ENCODE measurements at places on chromosomes 7 and 10.

DNA sequence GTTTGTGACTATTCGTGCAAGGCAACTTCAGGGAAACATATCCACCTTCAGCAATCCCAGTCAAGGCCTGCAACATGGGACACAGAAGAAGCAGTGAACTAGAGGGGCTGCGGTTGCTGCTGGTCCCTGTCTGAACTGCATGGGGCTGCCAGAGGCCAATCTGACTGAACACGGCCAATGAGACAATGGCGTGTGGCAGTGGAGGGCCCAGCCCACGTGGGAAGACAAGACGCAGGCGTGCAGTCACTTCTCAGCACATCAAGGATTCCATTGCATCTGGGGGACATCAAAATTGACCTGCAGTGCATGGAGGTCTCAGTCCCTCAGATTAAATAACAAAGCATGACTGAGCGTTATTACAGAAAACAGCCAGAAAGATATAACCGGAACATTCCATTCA lies 215.9 kb downstream of the HECW1 start:
- DNase-seq: no peak

GRCh38 chr7:5692112-5692844 lies 89.2 kb downstream of the RNF216 start:
- no peak for DNase-seq

GRCh38 chr7:50497068-50497642 lies 47.0 kb upstream of the FIGNL1 start:
- no peak for DNase-seq

- DNase-seq: no peak
Measured at GRCh38 chr7:157520249-157520648, 183.4 kb downstream of the DNAJB6 start.

DNA sequence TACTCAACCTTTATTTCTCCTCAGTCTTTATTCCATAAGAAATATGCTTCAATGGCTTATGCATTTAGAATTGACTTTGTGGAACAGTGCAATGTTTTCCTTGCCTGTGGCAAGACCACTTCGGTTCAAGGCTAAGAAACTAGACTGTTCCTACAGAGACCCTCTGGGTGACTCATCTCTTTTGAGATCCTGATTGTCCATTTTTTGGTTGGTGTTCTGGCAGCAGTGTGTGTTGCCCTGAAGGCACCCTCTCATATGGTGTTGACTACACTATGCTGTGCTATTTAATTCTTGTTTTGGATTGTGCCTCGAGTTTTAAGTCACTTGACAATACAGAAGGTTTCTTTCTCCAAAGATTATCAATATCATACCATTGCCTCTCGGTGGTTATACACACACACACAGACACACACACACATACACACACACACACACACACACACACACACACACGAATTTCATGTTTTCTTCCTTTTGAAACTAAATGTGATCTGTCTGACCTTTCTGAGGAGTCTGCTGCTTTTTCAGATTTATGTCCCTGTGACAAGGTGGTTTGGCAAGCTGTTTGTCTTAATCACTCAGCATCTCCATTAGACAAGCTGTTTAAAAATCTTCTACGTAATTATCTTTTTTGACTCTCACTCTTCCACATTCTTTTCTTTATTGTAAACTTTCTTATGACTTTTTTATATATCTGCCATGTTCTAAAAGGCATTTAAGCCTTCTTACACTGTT lies 187.2 kb downstream of the VTI1A start:
- DNase-seq: no peak

GRCh38 chr7:33901847-33902246 lies 3.5 kb upstream of the BMPER start:
- DNase-seq: no peak

DNA sequence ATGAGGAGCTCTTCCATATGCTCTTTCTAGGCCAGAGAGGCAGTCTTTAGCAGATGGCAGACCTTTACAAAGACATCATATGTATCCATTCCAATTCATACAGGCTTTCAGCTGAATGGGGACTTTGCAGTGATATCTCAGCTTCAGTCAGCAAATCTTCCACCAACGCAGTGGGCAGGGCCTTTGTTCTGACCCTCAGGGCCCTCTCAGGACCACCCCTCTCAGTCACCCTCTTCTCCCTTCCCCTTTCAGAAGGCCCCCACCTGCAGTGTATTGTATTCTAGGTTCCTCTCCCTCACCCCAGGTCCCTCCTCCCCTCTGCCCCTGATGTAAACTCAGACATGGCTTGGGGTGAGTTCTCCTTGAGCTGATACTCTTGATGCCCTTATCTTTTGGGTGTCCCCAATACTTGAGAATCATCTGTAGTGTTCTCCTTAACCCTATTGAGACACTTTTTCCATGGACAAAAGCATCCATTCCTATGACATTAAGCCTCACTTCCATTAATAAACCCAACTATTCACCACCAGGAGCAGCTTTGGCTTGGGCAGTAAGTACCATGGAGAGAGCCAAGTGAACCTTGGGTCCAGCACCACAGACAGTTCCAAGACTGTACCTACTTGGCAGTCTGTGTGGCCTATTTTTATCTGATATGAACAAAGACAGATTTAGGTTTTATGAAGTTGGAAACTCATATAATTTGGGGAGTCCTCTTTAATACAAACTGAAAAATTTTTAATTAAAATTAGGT lies 62.7 kb downstream of the ADCYAP1R1 start:
- no peak for DNase-seq

DNA sequence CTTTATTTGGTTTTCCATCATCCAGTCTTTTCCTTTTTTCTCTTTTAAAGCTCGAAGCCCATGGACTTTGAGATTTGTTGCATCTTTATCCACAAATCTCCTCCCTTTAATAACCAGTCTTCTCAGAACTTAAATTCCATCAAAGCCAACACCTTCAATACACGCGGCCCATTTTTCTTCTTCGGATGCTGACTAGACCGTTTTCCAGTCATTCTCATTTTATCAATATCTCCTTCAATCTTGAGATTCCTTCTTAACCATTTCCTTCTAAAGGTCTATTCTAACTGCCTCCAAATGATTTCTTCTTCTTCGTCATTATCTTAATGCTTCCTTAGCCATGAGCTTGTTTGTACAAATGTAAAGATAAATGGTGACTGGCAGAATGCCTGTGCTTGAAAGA lies 173.5 kb downstream of the BAMBI start:
- no peak for DNase-seq

- DNase-seq: peak; percentile 47
Measured at GRCh38 chr7:93442478-93443224, 131.9 kb downstream of the CALCR start.

DNA sequence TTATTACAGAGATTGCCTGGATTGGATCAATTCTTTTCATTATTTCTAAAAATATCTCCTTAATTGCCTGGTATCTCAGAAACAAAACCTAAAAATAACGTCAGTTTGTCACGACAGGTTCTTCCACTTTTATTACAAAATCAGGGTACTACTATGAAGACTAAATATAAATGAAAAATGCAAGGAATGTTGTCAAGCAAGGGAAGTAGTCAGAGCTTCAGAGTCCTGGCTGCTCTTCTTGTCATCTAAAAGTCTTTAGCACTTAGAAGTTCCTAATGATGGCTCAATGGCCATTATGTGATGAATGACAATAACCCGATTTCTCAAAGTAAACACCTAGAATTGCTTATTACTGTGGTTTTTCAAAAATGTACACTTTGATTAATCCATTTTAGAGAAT lies 192.2 kb downstream of the SEMA3A start:
- no peak for DNase-seq

DNA sequence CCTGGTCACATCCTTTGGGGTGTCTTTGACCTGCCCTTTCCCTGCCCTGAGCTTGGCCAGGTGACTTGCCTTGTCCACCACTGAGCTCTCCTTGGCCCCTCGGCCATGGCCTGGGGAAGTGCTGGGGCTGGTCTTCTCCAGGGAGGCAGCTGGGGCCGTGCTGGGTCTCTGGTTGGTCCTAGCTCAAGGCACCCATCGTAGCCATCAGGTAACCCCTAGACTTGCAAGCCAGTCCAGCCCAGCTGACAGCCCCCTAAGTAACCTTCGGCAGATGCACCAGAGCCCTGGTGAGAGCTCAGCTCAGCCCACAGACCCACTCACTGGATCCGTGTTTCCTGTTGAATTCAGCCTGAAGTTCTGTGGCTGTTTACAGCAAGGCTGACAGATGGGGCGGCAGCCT lies 176.2 kb upstream of the SHH start:
- DNase-seq: no peak

DNA sequence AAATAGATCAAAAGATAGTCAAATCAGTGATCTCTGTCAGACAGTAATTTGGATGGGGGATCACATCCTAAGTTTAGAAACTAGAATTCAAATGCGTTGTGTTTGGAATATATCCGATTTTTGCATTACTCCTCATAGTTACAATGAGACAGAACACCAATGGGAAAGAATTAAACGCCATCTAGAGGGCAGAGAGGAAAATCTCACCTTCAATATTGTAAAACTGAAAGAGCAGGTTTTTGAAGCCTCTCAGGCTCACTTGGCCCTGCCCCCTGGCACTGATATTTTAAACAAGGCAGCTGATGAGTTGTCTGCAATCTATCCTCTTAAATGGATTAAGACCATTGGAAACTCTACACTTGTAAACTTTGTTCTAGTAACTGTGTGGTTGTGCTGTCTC lies 17.7 kb downstream of the FRG2B start:
- DNase-seq: peak; percentile 7

- DNase-seq: no peak
Measured at GRCh38 chr10:58439632-58440364, 54.6 kb downstream of the TFAM start.

- no peak for DNase-seq
Measured at GRCh38 chr7:128236924-128237586, 4.0 kb upstream of the LEP start.

GRCh38 chr7:102119213-102119651 lies 167.4 kb upstream of the SH2B2 start:
- DNase-seq: no peak

GRCh38 chr10:5165738-5166137 lies 19.2 kb downstream of the AKR1C8 start:
- no peak for DNase-seq

GRCh38 chr10:49387071-49387470 lies 8.8 kb downstream of the DRGX start:
- DNase-seq: no peak

DNA sequence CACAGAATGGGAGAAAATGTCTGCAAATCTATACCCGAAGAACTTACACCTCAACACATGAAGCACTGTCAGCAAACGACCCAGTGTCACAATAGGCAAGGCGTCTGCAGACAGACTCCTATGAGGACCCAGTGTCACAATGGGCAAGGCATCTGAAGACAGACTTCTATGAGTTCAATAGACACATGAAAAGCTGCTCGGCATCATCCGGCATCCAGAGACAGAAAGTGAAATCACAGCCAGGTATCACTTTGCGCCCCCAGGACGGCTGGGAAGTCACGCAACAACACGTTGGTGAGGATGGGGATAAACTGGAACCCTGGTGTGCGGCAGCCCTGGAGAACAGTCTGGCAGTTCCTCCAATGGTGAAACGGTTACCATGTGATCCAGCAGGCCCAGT lies 273.2 kb downstream of the ELFN1 start:
- no peak for DNase-seq

DNA sequence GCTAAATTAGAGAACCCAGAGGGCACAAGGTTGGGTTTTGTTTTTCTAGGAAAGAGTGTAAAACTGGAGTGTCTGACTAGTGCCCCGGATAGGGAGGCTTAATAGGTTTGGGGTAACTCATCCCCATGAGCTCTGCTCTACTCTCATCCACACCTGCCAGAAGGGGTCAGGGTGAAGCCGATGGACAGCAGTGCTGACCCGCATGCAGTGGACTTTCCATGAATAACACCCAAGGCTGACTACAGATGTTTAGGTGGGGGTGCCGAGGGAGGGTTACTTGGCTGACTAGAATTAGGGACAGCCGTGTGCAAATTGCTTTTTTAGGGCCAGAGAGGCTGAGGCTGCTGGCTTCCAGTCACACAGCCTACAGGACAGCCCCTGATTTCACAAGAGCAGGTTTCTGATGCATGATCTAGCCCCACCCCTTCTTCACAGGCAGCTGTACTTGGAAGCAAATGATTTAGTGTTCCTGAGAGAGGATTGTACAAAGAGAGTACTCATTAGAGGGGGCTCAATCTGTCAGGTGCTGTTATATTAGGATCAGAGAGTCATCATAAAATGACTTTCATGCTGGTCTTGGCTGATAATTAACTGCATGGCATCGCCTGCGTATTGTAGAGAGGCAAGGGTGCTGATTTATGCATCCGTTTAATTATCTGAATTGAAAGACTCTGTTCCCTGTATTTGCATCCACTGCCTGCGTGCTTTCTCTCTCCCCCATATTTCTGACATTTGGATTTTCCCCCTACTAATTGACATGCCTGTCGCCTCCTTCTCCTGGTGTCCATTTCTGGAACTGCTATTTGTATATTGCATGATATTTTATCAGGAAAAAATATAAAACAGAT lies 9.5 kb downstream of the INHBA start:
- no peak for DNase-seq

GRCh38 chr7:112089551-112089950 lies 116.6 kb downstream of the DOCK4 start:
- no peak for DNase-seq

DNA sequence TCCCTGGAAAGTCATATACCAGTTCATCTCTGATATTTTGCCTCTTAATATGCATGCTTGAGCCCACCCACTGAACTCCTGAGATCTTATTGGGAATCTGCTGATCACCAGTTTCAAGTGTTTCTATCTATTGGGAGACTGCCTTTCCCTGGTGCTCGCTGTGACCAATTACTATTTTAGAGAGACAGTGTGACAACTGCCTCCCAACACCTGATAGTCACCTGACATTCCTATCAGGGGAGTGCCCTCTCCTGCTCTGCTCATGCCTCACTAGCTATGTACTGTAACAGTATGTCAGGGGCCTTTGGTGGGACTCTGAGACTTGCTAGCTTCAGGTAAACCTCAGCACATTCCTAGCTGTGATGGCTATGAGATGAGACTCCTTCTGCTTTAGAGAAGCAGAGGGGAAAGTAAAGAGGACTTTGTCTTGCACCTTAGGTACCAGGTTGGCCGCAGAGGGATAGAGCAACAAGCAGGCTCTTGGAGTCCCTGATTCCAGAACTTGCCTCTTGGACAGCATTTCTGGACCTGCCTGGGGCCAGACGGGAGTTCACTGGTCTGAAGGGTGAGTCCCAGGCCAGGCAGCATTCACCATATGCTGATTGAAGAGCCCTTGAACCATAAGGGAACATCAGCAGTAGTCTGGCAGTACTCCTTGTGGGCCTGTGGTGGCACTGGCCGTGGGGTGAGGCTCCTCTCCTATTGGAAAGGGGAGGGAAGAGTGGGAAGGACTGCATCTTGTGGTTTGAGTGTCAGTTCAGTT lies 34.4 kb upstream of the ARHGAP12 start:
- DNase-seq: no peak

DNA sequence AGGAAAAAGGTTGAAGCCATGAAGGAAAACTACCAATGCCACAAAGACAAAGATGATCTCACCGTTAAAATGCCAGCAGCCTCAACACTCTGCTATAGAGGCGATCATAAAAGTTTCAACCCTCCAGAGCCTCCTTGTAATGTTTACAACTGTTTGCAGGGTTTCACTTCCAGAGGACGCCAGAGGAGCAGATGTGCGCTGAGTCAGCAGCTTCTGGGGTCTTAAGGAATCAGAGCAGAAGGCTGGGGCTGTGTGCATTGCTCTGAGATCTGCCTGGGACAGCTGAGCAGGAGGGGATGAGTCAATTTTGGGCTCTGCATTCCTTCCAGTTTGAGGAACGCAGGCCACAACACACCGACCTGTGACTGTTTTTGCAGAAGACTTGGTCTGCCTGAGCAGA lies 98.3 kb downstream of the TMEM130 start:
- no peak for DNase-seq

- DNase-seq: no peak
Measured at GRCh38 chr10:43417950-43418768, 9.2 kb upstream of the HNRNPF start.

GRCh38 chr7:71348821-71349681 lies 217.1 kb downstream of the GALNT17 start:
- DNase-seq: no peak

GRCh38 chr10:59967079-59967478 lies 60.7 kb upstream of the CCDC6 start:
- DNase-seq: no peak
